ENCODE measurements at places on chromosomes 1 and 21. TPM values are rescaled to one million over a fixed set of nuclear protein-coding genes. Genes with fewer than 3 reads are reported as not detected.

The LCE1F gene
- total RNA-seq: not detected

- DNase-seq: no peak
These were observed 45.5 kb downstream of the UROD start for GRCh38 chr1:45057542-45057941.

GRCh38 chr1:66231681-66232463 lies 302.1 kb upstream of the SGIP1 start:
- DNase-seq: no peak

- DNase-seq: no peak
These were observed 20.7 kb downstream of the SH3BP5L start for GRCh38 chr1:248804771-248805681.

GRCh38 chr1:34361781-34362357 lies 185.2 kb downstream of the C1orf94 start:
- no peak for DNase-seq

DNA sequence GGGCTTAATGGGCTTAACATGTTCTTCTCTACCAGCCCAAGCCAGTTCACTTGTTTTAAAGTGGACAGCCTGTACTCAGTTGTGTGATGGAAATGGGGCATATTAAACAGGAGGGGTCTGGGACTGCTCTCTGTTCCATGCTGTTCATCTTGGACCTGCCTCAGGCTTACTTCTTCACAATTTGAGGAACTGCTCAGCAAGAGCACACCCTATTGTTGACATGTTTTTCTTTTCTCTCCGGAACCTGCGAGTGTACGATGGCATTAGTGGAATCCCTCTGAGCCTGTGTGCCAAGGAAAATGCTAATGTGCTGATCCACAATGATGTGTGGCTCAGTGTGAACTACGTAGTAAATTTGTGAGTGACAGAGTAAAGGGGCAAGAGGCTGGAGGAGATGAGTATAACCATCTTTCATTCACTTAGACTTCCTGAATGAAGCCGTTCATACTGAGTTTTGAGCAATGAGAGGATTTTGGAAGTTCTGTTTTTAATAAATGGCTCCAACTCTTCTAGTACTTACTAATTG lies 6.9 kb downstream of the AHCYL1 start:
- no peak for DNase-seq

The RNF186 gene
- total RNA-seq: not detected

- no peak for DNase-seq
These were observed 110.9 kb downstream of the NTPCR start for GRCh38 chr1:233061265-233061664.

The EDEM3 gene
- 42.3 TPM for total RNA-seq

The RORC gene
- 13.7 TPM for total RNA-seq

The PPIAL4G gene
- not detected for total RNA-seq

GRCh38 chr1:56132520-56132919 lies 446.8 kb downstream of the PLPP3 start:
- DNase-seq: no peak
